ENCODE measurements at places on chromosomes 6 and 20. TPM values are rescaled to one million over a fixed set of nuclear protein-coding genes. Genes with fewer than 3 reads are reported as not detected.

PRL gene
- total RNA-seq, result not detected

DNA sequence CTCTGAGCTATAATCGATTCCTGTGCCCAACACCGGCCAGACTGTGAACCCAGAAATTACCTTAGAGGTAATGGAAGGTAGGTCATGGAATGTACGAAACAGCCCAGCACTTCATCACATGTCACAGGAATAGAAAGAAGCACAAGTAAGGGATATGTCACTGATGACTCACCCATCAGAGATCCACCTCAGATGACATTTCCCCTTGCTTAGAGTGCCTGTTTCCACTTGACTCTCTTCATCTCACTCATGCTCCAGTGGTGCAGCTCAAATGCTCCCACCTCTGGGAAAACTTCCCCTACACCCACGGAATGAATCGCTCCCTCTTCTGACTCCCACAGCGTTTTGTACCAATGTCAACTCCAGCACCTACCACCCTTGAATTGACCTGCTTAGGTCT is 381.6 kb upstream of the CNR1 start:
- DNase-seq, result no peak

- DNase-seq, result no peak
Measured at GRCh38 chr20:33825340-33826269, 14.5 kb downstream of the CHMP4B start.

DNA sequence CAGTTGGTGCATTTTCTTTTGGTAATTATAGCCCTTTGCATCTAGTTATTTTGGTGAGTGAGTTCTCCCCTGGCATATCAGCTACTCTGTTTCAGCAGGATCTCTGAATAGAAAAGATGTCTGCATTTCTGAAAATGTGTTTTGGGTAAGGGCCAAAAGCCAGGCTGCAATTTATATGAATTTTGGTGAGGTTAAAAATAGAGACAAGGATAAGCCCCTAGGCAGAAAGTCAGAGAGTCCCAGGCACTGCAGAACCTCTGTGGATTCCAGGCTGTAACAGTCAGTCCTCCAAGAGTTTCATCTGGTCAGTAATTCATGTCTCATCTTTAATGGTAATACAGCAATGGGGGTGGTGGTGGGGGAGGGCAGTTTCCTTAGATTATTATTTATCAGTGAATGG is 53.0 kb downstream of the HDGFL1 start:
- no peak for DNase-seq

- no peak for DNase-seq
Measured at GRCh38 chr6:52691718-52692117, 20.8 kb downstream of the TMEM14A start.

- DNase-seq, result no peak
Measured at GRCh38 chr6:64000818-64001491, 365.4 kb downstream of the PHF3 start.
